ENCODE measurements at places on chromosomes 11 and 22.

- no peak for DNase-seq
Observed at GRCh38 chr11:57979532-57980079, 44.1 kb upstream of the OR9Q1 start.

DNA sequence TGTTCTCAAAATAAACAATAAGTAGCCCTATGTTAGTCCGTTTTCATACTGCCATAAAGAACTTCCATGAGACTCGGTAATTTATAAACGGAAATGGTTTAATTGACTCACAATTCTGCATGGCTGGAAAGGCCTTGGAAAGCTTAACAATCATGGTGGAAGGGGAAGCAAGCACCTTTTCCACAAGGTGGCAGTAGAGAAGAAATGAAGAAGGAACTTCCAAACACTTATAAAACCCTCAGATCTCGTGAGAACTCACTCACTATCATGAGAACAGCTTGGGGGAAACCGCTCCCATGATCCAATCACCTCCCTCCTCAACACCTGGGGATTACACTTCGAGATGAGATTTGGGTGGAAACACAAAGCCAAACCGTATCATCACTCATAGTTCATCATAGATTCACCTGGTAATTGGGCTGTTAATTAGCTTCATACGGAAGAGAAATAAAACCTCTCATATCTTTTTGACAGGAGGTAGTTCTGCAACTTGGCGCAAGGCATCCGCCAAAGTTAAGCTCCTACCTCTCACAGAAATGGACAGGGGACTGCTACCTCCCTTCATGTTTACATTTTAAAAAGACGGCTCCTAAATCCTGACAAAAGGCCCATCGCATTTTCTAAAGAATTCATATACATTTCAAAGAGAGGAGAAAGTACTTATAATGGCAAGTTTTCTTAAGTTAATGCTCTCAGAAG lies 49.0 kb downstream of the MUC15 start:
- DNase-seq, result no peak

DNA sequence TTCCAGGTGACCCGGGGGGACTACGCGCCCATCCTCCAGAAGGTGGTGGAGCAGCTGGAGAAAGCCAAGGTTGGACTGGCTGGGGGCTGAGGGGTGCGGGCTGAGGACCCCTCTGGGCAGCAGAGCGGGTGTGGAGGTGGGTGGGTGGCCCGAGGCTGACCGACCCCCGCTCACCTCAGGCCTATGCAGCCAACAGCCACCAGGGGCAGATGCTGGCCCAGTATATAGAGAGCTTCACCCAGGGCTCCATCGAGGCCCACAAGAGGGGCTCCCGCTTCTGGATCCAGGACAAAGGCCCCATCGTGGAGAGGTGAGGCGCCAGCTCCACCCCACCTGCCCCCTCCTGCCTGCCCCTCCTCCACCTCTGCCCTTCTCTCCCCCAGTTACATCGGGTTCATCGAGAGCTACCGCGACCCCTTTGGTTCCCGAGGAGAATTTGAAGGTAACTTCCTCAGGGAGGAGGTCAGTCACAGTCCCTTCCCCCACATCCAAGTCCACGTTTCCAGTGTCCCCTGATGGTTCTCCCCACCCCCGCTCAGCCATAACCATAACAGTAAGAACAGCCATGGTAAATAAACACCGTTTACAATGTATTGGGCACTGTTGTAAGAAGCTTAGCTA lies 11.2 kb downstream of the DPP3 start:
- no peak for DNase-seq

DNA sequence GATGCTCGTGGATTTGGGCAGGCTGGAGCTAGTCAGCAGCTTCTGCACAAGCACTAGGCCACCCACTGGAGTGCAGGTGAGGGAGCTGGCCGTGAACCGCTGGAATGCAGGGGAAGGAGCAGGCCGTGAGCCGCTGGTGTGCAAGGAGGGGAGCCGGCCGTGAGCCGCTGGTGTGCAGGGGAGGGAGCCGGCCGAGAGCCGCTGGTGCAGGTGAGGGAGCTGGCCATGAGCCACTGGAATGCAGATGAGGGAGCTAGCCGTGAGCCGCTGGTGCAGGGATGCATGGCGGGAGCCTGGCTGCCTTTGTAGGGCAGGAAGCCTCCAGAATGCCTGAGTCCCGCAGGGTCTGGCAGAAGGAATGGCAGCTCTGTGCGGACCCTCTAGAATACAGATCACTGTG lies 4220.0 kb upstream of the OR11H1 start:
- no peak for DNase-seq

DNA sequence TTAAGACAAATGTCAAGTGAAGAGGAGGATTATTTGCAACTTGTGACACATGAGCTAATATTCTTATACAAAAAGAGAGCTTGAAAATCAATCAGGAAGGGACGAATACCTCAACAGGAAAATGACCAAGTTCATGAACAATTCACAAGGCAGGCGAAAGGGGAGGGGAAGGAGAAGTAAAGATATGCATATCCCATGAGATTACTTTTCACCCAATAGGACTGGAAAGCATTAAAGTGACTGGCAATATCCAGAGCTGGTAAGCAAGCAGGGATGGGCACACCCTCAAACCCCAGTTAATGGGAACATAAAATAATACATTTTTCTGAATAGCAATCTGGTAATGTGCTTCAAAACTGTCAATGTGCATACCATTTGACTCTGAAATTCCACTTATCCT lies 129.5 kb downstream of the SLC1A2 start:
- no peak for DNase-seq

DNA sequence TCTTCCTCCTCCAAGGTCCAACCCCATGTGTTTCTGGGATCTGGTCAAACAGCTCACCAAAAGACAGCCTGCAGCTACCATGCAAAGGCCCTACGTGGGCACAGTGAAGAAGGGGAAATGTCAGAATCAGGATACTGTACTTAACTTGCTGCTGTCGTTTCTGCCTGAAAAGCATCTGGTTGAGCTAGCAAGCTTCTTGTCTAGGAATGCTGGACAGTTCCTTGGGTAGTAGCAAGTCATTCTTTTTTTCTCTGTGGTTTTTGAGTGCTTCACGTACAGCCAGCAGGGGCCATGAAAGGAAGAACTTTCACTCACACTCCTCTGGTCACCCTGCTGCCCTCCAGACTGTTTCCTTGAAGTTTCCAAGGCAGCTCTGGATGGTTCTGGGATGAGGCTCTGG lies 24.7 kb downstream of the RCOR2 start:
- no peak for DNase-seq
